ENCODE measurements at places on chromosomes 5 and 9.

DNA sequence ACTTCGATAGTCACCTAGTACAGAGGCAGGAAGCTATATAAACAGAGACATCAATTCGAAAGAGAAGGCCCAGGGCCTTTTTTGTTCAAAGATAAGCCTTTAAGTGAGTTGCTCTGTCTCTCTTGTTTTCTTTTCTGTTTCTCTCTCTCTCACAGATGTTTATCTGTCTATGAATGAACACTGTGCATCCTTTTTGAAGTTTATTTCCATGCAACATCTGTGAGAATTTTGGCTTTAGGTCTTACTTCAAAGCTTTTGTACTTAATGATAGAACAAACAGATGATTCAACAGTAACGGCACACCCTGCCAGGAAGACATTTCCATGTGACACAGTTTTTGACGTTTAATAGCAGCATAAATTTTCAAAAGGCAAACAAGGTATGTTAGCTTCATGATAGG is 1413.1 kb upstream of the CDH6 start:
- no peak for DNase-seq

DNA sequence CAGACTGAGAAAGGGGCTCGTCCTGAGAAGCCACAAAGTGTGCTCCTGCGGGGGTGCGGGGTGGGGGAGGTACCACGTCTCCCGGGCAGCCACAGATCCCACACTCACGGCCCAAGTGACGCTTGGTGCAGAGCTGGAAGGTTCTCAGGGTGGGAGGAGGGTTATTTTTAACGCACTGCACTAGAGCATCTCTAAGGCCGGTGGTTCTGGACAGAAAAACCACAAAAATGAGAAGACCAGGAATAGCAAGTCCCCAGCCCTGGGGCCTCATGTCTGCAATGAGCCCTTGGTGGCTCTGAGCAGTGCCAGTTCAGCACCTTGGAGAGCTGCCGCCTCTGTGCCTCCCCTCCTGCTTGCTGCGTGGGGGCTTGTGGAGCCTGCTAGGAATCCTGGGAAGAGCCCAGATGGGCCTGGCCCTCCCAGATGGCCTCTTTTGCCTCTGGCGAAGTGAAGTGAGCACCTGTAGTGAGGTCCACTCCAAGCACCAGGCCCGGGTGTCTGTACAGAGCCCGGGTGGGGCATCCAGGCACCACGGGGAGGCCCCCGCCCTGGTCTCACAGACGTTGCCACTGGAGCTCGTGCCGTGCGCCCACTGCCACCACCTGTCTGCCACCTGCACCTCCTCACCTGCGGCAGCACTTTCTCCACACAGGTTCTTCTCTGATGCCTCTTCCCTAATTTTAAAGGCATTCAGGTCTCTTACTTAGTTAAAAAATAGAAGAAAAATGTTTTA is 48.9 kb upstream of the CACNA1B start:
- peak; percentile 56 for DNase-seq

- DNase-seq, result no peak
These were observed 263.3 kb downstream of the TMEM167A start for GRCh38 chr5:82813861-82814260.

- peak; percentile 53 for DNase-seq
These were observed 16.8 kb upstream of the PHYKPL start for GRCh38 chr5:178249191-178249989.

DNA sequence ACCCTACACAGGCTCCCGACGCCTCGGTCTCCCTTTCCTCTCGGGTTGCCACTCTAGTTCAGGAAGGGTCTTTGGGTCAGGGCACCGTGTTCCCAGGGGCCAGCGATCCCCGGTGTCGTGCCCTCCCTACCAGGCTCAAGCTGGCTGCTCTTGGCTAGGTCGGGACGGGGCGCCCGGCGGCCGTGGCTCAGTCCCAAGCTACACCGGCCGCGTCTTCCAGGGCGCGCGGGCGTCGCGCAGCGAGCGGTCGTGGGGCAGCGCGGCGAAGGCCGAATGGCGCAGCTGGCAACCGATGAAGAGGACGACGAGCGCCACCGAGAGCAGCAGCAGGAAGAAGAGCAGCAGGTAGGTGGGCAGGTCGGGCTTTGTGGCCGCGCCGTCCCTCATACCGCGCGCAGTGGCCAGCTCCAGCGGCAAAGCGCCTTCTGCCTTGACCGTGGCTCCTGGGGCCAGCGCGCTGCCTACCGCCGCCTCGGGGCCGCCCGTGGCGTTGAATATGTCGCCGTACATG is 892 bp downstream of the SMIM32 start:
- no peak for DNase-seq

- no peak for DNase-seq
These were observed 17.5 kb upstream of the CCDC192 start for GRCh38 chr5:127685662-127686061.

- DNase-seq, result no peak
These were observed 361.6 kb downstream of the ICE1 start for GRCh38 chr5:5784101-5784500.

- no peak for DNase-seq
These were observed 977 bp upstream of the PAM start for GRCh38 chr5:102753889-102754766.

DNA sequence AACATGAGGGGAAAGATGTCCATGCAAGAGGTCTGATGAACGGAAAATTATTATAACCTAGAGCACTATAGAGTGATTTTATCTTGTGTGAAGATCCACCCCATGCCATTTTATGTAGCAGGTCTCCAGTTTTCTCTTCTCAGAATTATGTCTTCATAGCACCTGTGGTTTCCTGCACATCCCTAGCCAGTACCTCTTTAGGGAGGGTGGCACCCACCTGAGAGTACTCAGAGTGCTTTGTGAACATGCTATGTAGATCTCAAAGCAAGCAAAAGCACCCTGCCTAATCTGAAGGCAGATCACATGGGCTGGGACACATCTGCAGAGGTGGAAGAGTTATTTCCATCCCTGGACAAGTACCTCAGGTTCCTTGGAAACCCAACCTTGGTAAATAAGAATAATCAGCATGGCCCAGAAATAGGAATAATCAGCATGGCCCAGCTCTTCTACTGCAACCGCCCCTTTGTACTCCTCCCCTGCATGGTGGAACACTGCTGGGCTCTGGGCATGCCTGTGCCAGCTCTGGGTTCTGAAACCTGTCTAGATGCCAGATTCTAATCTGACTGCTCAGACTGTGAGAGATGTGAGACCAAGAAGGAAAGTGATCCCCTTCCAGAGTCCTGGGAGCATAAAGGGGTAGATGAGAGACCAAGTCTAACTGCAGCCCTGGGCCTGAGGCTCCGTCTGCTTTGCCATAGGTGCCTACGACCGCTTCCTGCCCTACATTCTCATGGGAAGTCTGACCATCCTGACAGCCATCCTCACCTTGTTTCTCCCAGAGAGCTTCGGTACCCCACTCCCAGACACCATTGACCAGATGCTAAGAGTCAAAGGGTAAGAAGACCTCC is 23.7 kb downstream of the SLC22A5 start:
- no peak for DNase-seq

GRCh38 chr9:124885551-124885950 is 23.6 kb downstream of the ARPC5L start:
- no peak for DNase-seq

GRCh38 chr9:120637919-120638318 is 58.0 kb upstream of the CDK5RAP2 start:
- no peak for DNase-seq

DNA sequence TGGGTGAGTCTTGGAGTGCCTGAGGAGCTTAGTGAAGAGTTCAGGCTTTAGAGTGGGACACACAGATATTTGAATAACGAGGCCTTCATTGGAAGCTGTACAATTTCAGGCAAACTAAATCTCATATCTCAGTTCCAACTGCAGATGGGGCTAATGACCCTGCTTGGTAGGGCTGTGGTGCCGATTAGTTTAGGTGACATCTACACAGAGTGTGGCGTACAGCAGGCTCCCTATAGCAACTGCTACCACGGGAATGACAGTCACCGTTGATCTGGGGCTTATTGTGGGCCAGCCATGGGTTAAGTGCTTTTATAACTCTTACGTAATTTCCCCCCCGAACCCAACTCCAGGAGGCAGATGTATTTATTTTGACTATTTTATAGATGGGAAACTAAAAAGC is 70.8 kb downstream of the FAT2 start:
- DNase-seq, result peak; percentile 23

- DNase-seq, result no peak
These were observed 23.0 kb upstream of the NR3C1 start for GRCh38 chr5:143426437-143426991.

- no peak for DNase-seq
These were observed 673 bp downstream of the CDC25C start for GRCh38 chr5:138330813-138331448.

GRCh38 chr9:130626249-130626996 is 38.0 kb upstream of the PRDM12 start:
- DNase-seq, result no peak

GRCh38 chr5:142197098-142197497 is 88.5 kb downstream of the NDFIP1 start:
- no peak for DNase-seq

DNA sequence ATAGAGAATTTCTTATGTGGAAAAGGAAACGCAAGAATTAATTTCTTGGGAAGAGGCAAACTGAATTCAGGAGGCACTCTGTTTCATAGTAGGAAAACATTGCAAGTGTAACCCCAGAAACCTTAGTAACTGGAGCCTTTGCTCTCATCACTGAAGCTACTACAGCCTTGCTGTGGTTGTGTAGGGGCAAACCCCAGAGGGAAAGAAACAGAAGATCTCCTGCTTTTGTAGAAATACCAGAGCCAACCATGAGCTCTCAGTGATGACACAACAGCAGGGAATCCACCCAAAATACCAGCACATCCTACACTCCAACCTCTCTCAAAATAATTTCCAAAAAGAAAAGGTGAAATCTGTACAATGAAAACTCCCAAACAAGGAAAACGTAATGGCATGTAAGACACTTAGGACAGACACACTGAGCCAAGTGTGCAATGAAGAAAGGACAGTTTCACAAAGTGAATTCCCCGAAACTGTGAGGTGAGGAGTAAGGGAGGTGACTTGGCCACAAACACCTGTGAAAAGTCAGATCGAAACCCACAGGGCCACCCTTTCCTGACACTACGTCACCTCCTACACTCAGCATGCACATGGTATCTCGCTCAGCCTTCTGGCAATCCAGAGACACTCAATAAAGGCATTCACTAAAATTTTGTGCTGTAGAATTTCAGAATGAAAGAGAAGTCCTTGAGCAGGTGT is 8.5 kb upstream of the ACSL6 start:
- no peak for DNase-seq

DNA sequence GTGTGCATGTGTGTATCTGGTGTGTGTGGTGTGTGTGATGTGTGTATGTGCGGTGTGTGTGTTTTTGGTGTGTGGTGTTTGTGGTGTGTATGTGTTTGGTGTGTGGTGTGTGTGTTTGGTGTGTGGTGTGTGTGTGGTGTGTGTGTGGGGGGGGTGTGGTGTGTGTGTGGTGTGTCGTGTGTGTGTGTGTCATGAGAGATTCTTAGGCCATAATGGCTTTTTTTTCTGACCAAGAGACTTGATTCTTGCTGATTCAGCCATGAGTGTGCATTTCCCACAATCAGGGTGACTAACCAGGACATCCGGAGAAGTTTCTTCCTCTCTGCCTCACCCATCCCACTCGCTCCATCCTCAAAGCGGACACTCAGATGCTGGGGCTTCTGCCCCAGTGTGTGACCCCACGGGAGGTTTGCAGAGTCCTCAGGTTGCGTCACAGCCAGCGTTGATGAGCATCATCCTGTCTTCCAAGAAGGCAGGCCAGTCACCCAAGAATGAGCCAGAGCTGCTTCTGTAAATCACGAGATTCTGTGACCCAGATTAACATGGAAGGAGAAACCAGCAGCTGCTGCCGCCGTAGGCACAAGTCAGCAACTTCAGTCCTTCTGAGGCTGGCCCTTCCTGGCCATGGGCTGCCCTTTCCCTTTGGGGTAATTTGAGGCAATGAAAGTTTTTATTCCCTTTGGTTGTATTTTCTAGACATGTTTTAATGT is 12.5 kb upstream of the CTSL start:
- DNase-seq, result no peak

- DNase-seq, result no peak
These were observed 383.9 kb downstream of the CTNND2 start for GRCh38 chr5:11520241-11520930.

- DNase-seq, result no peak
These were observed 58.8 kb downstream of the SH3PXD2B start for GRCh38 chr5:172395483-172395882.

GRCh38 chr9:3170819-3171218 is 326.9 kb upstream of the PUM3 start:
- no peak for DNase-seq

DNA sequence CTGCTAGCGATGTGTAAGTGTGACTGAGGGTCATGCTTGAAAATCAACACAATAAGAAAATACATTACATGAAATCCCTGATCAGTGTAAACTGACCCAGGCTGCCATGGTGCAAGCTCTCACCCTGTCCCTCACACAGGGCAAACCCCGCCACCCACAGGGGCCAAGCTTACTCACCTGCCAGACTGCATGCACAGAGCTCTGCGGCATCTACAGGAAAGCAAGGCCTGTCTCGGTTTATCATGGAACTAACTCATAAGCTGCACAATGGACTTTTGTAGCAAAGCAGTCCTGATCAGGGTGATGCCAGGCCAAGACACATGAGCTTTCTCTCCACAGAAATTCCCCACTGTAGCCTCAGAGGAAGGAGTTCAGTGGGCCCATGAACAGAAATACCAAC is 9.7 kb downstream of the IPPK start:
- DNase-seq, result no peak

DNA sequence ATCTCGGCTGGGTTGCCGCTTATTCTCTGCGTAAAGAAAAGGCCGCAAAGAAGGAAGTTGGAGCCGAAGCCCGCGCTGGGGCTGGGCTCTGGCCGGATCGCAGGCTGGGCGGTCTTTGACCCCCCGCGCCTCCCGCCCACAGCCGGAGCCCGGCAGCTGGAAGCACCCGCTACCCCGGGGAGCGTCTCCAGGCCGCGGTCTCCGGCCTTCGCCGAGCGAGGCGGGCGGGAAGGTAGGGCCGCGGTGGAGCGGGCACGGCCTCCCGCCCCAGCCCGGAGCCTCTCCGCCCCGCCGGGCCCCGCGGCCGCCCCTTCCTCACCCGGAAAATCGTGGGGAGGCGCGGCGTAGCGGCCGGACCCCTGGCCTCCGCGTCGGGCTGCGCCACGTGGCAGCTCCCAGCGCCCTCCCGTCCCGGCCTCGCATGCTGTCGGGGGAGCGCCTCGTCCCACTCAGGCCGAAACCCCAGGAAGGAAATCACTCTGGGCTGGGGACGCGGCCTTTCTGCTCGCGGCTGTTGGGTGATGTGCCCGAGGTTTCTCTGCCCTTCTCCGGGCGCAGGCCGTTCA is 12.0 kb downstream of the FOXD1 start:
- no peak for DNase-seq

DNA sequence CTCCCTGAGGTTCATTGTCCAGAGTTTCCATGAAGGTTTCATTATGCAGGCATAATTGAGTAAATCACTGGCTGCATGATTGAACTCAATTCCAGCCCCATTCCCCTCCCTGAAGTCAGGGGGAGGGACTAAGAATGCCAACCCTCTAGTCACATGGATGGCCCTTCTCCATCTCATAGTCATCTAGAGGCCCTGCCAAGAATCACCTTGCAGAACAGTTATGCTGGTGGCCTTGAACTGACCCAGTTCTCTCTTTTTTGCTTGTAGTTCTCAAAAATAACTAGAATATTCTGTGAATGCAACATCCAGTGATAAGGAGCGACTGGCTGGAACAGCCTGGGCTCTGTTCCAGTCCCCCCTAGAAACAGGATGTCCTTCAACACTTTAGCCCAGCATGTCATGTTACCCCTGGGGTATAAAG is 31.7 kb downstream of the SLC35A4 start:
- no peak for DNase-seq

GRCh38 chr5:165521816-165522610 is 2016.6 kb downstream of the MAT2B start:
- DNase-seq, result no peak
